ENCODE measurements at places on chromosomes 1 and 21.

GRCh38 chr1:35640380-35641232 lies 720 bp downstream of the PSMB2 start:
- DNase-seq, result no peak

DNA sequence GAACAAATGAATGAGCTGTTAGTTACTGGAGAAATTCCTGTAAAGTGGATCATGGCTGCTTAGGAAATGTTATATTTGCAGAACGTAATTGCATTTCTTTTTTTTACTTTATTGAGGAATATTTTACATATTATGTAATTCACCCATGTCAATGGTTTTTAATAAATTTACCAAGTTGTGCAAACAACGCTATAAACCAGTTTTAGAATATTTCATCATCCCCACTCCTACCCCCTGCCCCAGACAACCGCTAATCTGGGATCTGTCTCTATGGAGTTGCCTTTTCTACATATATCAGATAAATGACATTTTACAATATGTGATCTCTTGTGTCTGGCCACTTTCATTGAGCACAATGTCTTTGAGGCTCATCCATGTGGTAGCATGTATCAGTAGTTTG lies 4.3 kb upstream of the IFFO2 start:
- DNase-seq, result no peak

GRCh38 chr1:109113590-109114341 lies at the start of gene ELAPOR1:
Gene ELAPOR1 (plus strand): TSS chr1:109114115. CDS start chr1:109114184, 69 bp downstream.
- DNase-seq, result peak; percentile 97

DNA sequence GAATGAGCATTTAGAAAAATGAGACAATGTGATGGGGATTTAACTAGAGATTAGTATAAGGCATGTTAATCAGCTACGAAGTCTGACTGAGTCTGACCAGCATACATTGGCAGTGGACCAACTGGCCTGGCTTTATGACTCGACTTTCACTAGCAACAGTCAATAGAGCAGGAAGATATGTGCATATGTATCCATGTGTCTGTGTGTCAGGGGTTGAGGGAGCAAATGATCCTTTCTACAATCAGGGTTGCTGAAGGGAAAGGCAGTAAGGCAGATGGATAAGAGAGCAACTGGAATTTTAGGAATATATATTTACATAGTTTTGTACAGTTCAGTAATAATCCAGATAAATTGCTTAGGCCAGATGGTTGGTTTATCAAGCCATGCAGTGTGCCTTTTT lies 645.6 kb downstream of the PLA2G4A start:
- no peak for DNase-seq

GRCh38 chr1:89465201-89465600 lies 59.4 kb upstream of the LRRC8B start:
- no peak for DNase-seq

- DNase-seq, result peak; percentile 41
Observed at GRCh38 chr21:14259747-14260146, 43.8 kb downstream of the RBM11 start.

- DNase-seq, result peak; percentile 35
Observed at GRCh38 chr1:155977690-155978324, 540 bp downstream of the ARHGEF2 start.

DNA sequence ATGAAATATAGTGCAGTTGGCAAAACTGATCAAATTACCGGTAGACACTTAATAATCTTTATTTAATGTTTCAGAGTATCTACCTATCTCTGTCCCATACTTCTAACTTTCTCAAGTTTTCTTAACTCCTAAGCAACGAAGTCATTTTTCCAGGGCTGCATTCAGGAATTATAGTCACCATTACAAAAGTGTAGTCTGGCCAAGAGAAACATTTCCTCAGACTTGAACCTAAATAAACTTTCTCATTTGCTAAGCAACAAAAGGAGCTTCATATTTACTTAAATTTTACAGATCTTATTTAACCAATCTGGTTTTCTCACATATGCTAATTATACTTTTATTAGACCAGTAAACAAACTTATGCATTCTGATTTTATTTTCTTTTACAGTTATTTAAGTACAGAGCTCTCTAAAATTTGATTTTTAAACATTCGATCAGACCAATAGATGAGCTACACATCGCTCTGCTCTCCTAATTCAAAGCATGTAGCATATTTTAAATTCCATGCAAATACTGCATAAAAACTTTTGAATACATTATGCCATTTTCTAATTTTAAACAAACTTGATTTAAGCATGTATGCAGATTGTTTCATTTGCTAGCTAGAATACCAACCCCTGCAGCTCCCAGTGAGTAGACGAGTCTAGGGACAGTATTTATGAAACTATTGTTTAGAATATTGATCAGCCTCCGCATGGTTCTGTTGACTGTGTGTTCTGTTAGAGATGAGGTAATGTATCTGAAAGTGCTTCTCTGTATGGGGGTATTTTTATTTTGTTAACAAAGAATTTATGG lies 201.4 kb downstream of the CHRM3 start:
- no peak for DNase-seq

- DNase-seq, result no peak
Observed at GRCh38 chr1:200205216-200205995, 177.9 kb downstream of the NR5A2 start.

Data from NCI-H1417 (cell line).